ENCODE measurements at places on chromosomes 6 and 20.
A peak's percentile ranks its signal among the peaks of the same experiment; 100 is the strongest.

DNA sequence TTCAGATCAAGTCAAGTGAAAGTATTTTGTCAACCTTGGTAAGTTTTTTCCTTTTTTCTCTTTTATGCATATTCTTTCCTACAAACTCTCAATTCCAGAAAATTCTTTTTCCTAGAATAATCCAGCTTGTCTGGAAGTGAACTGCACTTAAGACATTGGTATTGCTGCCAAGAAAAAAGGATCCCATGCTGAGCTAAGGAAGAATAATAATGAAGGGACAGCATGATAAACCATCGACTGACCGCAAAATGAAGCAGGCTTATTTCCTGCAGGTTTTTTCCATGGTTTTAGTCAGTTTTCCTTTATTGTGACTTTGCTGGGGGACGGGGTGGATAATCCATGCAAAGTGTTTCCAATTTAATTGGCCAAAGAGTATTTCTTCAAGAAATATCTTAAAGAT lies 857.6 kb upstream of the SLC35B3 start:
- no peak for DNase-seq

GRCh38 chr6:90097356-90097755 lies 199.3 kb downstream of the BACH2 start:
- DNase-seq: no peak

GRCh38 chr6:89139509-89140346 lies 6.1 kb upstream of the PM20D2 start:
- no peak for DNase-seq

- no peak for DNase-seq
Measured at GRCh38 chr6:156779206-156780094, 2.3 kb downstream of the ARID1B start.

- no peak for DNase-seq
Measured at GRCh38 chr6:154593122-154593521, 82.6 kb upstream of the CNKSR3 start.

- DNase-seq: peak; percentile 49
Measured at GRCh38 chr6:41424370-41425058, 89.1 kb downstream of the NCR2 start.

- no peak for DNase-seq
Measured at GRCh38 chr6:121944354-121944753, 455.1 kb upstream of the HSF2 start.

GRCh38 chr6:144953552-144954240 lies 668.6 kb downstream of the UTRN start:
- peak; percentile 95 for DNase-seq

GRCh38 chr20:1820138-1821079 lies 74.8 kb upstream of the SIRPA start:
- no peak for DNase-seq

DNA sequence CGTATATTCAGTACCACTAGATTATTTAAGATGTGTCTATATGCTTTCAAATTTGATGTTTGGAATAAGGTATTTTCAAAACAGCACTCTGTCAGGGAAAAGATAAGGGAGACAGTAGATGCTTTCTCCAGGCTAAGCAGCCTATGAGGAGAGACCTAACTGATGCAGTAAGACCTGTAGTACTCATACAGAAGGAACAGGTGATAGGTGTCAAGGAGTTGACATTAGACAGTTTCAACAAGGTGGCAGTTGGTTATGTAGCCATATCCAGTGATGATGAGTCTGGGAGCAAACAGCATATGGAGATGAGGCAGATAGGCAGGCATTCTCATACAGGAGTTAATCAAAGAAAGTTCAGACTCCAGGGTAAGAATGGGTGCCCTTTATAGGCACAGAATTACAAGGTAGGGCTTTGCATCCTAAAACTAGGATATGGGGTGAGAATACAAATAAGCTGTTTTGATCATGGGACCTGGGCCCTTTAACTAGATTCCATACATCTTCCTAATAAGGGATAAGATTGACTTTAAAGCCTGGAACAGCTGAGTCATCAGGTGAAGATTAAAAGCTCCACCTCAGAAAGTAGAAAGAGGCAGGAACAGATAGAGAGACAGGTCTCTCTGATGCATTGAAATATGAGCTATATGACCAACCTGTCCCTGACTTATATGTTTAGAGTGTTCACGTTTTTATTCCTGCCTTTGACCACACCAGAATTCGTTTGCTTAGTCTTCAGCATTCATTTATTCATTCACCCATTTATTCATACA lies 7.9 kb downstream of the RSPH4A start:
- DNase-seq: no peak

GRCh38 chr6:110034667-110035036 lies 56.5 kb downstream of the GPR6 start:
- no peak for DNase-seq

DNA sequence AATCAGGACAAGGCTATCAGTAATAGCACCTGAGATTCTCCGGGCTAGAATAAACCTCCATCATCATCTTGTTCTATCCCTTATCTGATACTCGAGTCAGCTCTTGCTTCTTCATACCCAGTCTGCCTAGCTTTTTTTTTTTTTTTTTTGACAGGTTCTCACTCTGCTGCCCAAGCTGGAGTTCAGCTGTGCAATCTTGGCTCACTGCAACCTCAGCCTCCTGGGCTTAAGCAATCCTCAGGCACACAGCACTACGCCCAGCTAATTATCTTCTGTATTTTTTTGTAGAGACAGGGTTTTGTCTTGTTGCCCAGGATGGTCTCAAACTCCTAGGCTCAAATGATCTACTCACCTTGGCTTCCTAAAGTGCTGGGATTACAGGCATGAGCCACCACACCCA lies 19.5 kb downstream of the SRSF6 start:
- DNase-seq: no peak

DNA sequence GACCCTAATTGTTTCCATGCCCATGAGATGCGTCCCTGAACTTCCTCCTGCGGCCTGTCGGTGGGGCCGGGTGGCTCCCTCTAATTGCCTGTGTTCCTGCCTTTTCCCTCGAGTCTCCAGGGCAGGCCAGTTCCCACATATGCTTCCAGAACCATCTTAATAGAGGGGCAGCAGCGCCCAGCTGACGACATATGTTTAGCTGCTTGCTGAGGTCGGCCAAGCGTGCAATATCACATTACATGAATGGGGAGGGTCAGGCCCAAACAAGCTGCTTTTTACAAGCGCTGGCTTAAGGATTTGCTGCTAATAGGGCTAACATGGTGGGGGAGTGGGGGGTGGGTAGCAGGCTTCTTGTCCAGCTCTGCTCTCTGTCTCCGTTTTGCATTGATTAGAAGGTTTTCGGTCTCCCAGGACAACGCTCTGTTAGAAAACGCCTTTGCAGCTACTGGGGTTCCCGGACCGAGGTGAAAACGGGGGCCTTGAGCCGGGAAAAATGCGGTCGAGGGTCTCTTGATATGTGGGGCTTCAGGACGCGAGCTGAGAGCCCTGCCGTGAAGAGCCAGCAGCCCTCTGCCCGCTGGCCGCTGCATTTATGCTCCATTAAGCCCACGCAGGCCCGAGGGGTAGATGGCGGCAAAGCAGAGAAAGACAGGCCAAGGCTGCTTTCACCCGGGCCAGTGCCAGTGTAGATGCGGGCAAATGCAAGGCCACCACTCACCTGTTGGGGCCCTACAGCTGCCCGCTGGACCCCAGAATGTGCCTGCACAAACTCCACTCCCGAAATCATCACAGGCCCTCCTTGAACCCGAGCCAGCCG lies 308.5 kb downstream of the BMP7 start:
- no peak for DNase-seq

DNA sequence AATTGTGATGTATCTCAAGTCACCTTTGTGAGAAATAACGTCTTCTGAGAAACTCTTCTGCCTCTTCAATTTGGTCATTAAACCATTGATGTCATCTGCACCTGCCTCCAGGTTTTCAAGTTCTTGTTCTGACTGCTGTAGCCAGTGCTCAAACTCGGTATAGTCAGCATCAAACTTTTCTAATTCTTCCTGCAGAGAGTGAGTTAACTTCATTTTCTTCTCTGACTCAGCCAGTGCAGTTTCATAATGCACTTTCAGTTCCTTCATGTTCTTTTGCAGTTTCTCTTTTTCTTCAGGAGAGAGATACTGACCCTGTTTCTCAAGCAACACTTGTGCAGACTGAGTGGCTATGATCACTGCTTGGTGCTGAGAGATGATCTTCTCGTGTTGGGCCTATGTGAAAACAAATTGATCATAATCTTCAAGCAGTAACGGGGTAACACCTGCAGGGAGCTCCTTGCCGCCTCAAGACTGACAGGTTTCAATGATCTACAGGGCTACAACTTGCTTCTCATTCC lies 48.8 kb downstream of the DST start:
- DNase-seq: no peak

DNA sequence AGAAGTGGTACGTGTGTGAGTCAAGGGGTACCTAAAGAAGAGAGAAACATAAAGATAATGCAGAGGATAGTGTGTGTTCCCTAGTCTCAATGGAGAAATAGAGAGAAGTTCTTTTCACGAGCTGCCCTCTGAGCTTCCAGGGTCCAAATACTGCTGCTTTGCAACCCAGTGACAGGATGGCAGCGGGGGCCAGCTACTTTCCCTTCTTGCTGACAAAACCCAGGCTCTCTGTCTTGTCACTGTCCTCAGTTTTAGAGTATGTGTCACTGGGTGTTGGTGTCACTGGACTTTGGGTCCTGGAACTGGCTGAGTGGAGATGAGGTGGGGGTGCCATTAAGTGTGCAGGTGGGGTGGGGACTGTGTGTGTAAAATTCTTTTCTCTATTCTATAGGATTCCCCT lies 265.6 kb downstream of the CDC5L start:
- DNase-seq: no peak

- peak; percentile 36 for DNase-seq
Measured at GRCh38 chr6:100176311-100176950, 182.4 kb upstream of the MCHR2 start.

GRCh38 chr6:124953808-124954207 lies 8.4 kb upstream of the RNF217 start:
- DNase-seq: no peak

DNA sequence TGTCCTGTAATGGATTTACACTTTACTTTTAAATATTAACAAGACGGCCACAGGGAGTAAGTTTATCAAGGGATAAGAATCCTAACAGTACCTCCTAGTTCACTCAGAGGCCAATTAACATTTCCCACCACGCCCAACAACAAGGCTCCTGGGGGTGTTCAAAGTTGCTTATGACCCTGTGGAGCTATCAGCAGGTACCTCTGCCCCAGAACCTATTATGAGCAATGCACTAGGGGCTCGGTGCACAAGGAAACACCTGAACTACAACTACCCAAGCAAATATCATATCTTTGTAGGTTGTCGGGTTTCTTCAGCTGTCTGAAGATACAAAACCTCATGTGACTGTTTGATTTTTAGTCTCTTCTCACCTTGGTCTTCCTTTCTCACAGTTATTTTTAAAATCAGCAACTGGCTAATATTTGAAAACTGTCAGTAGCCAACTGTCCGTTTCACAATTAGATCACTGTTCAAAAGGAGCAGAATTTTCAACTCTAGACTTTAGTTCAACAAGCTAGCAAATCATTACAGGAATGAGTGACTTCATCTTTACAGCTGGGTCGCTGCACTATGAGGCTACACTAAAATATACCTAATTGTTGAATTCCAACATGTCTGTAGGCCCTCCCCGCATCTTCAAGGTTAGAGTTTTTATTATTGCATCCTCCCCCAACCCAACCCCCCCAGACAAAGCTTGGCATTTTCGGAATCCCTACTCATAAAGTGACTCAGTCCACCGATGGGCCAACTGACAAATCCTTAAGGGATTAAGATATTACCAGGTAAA lies 38.1 kb downstream of the B4GALT5 start:
- no peak for DNase-seq

Measured in HS-27A (cell line).